ENCODE measurements at places on chromosomes 13 and 19.

- DNase-seq, result no peak
These were observed 21.2 kb downstream of the SLC8A2 start for GRCh38 chr19:47450478-47450877.

DNA sequence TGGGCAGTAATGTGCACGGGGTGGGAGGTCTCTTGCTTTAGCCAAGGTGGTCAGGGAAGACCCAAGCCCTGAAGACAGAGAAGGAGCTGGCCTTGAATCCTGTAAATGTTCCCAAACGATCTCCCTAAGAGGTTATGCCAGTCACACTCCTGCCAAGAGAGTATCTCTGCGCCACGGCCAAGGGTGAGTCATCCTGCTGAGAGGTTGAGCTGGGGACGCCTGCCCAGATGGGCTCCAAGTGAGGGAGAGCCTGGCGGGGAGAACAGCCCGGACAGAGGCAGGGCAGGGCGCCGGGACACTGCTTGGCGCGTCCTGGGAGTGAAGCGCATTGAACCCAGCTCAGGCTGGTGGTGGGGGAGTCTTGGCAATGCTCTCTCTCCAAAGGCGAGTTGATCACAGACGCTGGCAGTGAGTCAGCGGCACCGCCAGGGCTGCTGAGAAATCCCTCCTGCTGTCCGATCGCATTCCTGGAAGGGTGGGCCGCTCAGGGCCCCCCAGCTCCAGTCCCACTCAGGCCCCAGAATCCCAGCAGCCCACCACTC is 16.4 kb downstream of the SULT2B1 start:
- DNase-seq, result no peak

GRCh38 chr19:44005973-44006372 is 3.2 kb downstream of the ZNF230 start:
- DNase-seq, result no peak

- DNase-seq, result no peak
These were observed 437.5 kb downstream of the FOXO1 start for GRCh38 chr13:40228990-40229389.

GRCh38 chr13:34701919-34702318 is 240.2 kb upstream of the NBEA start:
- DNase-seq, result no peak

GRCh38 chr13:71613066-71613745 is 253.8 kb downstream of the DACH1 start:
- DNase-seq, result no peak

DNA sequence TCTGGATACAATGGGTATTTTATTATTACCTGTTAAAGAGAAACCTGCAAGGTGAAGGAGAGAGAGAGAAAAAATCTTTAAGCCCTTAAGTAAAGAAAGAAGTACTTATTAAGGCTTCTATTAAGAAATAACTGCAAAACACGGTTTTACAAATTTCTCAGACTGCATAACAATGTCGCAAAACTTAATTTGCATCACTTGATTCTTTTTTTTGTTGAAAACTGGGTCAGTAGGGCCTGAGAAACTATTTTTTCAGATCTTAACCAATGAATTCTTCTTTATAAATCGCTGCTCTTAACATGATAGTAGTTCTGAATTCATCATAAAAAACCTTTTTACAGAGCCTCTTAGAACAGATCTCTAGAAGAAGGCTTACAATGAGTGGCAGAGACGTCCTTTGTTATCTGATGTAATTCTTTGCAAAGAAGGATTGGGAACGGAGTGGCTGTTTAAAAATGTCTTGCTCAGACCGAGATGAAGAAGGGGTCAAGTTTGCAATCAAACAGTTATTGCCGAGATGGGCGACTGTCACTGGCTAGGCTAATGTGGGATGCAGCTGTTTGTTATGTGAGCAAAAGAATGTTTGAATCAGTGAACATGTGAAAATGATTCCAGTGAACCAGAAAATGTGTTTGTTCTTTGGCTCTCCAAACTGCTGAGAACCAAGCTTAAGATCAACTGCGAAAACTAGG is 76.3 kb downstream of the ZNF536 start:
- DNase-seq, result no peak

DNA sequence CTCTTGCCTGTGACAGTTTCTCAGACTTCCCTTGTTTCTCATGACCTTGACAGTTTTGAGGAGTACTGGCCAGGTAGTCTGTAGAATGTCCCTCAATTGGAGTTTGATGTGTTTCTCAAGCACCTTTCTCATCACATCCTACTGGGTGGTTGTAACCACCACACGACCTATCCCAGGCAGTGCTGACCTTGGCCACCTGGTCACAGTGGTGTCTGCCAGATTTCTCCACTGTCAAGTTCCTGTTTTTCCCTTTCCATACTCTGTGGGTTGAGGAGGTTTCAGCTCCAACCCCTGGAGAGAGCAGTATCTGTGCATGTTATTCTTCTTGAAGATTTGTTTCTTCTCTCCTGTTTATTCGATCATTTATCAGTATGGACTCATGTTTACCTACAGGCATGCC is 8.4 kb upstream of the UPF3A start:
- no peak for DNase-seq

DNA sequence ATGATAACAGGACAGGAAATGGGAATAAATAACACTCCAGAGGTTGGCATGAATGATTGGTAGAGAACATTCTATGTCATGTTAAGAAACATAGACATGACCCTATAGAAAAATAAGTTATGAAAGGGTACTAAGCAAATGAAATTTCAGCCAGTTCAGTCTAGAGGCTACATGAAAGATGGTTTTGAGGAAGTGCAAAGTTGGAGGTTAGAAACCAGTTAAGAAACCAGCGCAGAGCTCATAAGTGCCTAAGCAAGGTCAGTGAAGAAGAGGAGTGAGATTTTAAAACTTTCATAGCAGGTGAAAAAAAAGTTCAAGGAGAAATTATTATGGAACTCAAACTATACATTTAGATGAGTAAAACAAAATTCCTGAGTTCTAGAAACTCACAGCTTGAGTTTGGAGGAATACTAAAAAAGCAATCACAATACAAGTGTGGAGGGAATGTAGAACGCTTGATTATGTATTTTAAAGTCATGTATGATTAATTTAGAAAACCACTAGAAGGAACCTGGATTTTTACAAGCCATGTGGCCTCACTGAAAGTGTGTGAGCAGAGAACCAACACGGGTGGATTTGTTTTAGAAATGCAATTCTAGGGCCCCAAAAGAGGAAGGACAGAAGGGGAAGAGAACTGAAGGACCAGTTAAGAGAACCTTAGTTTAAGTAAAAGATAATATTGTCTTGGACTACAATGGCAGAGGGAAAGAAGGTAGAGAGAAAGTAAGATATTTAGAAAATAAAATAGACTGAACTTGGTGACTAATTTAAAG is 162.4 kb downstream of the PCDH20 start:
- DNase-seq, result no peak

GRCh38 chr13:76865109-76865508 is 21.1 kb downstream of the KCTD12 start:
- DNase-seq, result no peak

DNA sequence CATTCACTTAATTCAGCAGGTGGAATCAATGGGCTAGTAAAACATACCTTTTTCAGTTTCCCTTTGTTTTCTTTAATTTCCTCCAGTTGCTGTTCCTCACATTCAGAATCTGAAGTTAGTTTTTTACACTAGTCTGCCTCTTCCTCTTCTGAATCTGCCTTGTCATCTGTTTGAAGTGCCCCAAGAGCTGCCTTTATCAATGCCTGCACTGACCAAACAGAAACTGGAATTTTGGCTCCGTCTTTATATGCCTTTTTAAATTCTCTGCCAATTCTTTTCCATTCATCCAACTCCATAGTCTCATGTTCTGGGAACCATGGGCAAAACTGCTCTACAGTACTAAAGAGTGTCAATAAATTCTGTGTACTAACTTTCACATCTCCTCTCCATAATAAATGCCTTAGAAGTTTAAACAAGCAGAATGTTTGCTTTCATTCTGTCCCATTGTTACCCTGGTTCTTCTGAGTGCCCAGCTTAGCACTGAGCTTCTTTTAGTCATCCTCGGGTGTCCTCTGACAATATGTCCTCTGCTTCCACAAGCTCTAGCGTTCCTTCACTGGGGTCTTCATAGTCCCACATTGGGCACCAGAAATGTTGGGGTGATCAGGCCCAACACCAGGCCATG is 154.2 kb downstream of the ZNF486 start:
- DNase-seq, result no peak

DNA sequence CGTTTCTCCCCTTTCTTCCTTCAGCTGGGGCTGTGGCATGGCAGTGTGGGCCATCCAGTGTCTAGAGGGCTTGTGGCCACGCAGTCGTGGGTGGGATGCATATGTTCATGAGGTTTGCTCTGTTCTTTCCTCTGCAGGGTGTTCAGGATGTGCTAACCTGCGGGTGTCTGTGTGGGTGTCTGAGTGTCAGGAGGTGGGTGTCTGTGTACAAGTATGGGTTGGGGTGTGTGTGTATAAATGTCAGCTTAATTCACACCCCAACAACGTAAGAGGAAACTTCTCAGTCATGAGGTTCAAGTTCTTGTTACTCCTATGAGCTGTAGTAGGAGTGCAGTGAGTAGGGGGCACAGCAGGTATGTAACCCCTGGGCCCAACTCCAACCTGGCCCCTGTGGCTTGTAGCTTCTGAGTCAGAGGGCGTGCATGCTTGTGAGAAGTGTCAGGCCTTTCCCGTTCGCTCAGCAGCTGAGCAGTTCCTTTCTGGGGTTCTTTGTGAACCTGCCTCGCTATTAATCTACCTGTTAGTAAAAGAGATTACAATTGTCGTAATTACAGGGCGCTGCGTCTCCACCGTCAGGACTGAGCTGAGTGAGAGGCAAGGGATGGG is 49.1 kb downstream of the NFIX start:
- peak; percentile 56 for DNase-seq
